ENCODE measurements at places on chromosomes 1 and 21.

GRCh38 chr1:184851822-184852746 lies 97.4 kb upstream of the EDEM3 start:
- no peak for DNase-seq

DNA sequence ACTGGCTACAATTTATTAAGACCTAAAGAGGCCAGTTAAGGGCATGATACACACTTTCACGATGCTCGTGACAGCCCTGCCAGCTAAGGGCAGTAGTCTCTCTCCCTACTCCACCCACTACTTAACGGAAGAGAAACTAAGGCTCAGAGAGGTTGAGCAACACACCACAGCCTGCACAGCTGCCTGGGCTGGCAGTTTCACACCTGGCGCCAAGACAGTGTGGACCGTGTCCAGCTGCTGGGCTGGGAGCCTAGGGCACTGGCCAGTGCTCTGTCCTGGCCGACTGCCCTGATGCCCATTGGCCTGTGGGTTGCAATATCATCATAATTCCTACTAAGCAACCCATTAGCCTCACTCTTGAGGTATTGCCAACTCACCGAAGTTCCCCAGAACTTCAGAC lies 27.6 kb downstream of the TENT5C start:
- no peak for DNase-seq

DNA sequence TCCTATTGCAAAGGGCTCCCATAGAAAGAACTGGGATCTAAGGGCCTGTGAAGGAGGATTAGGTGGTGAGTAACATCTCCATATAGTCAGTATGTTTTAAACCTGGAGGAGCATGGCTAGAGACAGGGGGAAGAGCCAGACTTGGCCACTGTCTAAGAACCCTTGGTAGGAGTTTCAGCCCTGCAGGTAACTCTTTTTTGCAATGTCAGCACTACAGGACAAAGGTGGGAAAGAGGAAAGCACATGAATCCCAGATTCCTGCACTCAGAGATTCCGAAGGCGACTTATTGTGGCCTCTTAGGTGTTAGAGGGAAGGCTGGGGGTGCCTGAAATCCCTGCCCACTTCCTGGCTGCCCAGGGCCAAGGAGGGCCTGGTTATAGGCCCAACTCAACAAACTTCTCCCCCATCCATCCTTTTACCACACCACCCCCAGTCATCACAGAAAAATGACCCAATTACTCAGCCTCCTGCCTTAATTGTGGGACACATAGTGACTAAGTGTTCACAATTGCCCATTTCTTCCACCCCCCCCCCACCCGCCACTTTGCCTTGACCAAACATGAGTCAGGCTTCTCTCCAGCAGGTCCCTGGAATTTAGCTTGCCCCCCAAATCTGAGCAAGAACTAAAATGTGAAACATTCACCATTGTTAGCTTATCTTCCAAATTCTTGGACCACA lies 1.9 kb upstream of the NTNG1 start:
- no peak for DNase-seq

DNA sequence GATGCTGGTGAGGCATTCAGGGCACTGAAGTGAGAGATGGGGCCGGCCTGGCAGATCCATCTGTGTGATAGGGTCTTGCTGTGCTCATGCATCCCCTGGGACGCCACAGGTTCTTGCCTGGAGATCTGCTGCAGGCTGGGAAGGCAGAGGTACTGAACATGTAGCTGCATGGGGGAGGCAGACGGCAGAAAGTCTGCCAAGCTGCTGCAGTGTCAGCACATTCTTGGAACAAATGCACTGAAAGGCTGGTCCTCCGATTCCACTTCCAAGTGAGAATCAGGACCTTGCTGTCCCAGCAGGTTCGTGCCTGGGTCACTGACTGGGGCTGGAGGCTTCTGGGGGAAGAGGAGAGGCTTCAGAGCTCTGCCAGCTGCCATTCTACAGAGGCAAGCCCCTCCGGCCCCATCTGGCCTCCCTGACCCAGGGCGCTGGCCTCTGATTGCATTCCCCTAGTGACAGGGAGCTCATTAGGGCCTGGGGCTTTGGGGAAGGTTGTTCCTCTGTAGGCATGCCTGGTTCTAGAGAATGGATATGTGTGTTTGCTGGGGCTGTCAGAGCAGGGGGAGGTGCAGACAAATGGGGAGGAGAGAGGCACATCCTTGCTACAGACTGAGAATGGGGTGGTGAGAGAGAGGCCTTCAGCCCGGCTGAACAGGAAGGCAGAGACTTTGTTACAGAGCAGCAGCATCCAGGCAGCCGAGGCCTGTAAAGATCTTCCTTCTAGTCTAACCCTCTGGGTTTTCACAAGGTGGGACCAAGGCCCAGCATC lies 174.0 kb downstream of the TRABD2B start:
- DNase-seq: no peak

GRCh38 chr1:93468662-93469061 lies 20.7 kb downstream of the FNBP1L start:
- DNase-seq: no peak

DNA sequence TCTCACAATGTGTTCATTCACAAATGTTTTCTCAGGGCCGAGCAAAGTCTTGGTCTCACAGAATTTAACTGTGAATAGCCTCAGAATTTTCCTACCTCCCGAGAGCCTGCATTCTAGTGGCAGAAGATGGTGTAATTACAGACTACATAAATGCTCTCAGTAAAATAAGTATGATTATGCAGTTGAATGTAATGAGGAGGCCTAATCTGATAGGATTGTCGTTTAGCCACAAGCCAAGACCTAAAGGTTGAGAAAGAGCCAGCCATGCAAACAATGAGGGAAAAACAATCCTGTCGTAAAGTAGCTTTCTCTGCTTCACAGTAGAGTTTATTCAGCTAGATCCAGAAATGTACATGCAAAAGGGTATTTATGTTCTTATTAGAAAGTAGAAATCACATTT lies 607.8 kb upstream of the B3GALT2 start:
- no peak for DNase-seq

DNA sequence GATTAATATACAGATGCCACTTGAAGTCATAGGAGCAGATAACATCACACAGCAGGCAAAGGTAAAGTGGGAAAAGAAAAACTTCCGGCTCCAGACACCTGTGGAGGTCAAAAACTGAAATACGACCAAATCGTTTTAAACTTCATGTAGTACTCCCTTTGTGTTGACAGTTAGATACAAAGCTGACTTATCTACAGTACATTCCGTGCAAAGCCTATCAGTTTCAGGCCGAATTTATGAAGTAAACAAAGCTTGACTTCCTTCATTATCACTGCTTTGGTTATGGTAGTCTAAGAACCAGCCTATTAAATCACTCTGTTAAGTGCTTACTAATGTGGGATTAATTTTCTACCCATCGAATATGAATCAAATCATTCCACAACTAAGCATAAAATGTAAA lies 156.3 kb downstream of the SMYD3 start:
- no peak for DNase-seq

GRCh38 chr1:14599800-14600199 lies 1.3 kb downstream of the KAZN start:
- DNase-seq: no peak

DNA sequence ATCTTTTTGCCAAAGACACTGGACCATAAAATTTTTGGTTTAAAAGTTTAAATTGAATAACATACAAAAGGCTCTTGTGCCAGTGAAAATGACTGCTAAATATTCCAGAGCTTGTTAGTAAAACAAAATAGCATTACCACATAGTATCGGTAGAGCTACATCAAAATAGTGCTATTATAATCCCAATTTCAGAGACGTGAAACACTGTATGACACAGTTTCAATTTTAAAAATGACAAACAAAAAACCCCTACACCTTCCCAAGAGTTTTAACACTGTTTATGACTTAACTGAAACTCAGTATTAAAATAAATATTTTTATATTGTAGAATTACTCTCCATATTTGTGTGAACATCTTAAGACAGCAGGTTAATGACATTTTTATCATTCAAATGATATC lies 7.0 kb downstream of the SLC30A1 start:
- DNase-seq: no peak

GRCh38 chr1:115429884-115430283 lies 91.8 kb upstream of the NGF start:
- DNase-seq: no peak

DNA sequence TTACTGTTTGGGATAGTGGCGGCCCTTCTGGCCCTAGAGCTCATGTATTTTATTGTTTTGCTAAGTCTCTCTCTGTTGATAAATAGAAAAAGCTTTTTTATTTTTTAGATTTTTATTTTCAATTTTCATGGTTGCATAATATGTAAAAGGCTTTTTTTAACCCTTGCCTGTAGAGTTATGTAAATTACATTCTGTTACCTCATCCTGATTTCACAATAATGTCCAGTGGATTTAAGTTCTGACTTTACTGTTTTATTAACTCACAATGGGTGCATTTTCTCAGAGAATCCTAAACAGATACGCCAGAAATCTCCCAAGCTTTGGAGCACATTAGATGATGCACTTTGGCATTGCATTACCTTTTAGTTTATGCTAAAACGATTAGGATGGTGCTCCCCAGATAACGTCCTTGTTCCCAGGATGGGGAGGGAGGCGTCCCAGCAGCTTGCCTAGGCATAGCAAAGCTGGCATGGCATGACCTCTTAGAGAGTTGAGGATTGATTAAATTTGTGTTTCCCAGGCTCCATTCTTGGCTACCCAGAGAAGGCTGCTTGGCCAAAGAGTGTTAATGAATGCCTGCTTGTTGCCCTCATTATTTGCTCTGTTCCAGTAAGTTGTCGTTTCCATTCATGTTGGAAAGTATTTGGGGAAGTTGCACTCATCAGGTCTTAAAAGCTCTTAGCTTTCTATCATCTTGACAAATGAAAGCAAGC lies 17.1 kb downstream of the UTP25 start:
- DNase-seq: no peak

DNA sequence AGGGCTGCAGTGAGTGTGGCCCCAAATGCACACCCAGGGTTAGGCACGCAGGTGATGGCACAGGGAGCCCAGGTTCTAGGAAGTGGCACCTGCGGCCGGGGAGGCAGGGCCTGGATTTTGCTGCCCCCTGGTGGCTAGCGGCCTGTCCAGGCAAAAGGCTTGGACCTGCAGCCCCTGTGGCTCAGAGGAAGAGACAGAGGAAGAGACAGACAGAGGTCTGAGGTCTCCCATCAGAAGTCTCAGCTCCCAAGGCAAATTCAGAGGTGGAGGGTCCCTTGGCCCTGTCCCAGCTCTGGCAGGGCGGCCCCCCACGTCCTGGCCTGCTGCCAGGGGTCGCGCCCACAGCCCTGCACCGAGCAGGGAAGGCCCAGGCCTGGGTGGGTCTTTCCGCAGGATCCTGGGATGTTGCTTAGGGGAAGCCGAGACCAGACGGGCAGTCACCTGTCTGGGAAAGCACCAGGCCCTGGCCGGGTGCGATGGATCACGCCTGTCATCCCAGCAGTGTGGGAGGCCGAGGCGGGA lies 8.0 kb upstream of the TNFRSF14 start:
- DNase-seq: peak; percentile 82

DNA sequence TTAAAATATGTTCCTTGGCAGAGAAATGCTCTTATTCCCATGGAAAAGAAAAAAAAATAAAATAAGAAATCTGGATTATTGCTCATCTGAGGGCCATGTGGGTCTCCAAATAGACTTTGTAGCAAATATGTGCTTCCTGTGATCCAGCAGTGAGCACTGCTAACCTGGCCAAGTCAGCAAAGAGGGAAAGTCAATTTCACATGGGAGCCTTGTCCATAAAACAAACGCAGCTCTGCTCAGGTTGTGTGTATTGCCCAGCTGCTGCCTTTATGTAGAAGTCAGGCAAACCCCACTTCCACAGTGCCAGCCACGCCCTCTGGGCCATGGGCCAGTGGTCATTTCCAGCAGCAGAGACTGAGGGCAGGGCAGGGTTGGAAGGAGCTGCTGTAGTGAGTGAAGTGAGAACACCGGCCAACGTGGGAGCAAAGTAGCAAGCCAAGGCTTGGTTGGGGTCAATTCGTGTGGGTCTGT lies 174.3 kb downstream of the LYPLAL1 start:
- no peak for DNase-seq

- DNase-seq: no peak
These were observed 59.2 kb downstream of the SAMSN1 start for GRCh38 chr21:14486869-14487268.

GRCh38 chr1:219086956-219087469 lies 86.7 kb upstream of the LYPLAL1 start:
- DNase-seq: no peak

DNA sequence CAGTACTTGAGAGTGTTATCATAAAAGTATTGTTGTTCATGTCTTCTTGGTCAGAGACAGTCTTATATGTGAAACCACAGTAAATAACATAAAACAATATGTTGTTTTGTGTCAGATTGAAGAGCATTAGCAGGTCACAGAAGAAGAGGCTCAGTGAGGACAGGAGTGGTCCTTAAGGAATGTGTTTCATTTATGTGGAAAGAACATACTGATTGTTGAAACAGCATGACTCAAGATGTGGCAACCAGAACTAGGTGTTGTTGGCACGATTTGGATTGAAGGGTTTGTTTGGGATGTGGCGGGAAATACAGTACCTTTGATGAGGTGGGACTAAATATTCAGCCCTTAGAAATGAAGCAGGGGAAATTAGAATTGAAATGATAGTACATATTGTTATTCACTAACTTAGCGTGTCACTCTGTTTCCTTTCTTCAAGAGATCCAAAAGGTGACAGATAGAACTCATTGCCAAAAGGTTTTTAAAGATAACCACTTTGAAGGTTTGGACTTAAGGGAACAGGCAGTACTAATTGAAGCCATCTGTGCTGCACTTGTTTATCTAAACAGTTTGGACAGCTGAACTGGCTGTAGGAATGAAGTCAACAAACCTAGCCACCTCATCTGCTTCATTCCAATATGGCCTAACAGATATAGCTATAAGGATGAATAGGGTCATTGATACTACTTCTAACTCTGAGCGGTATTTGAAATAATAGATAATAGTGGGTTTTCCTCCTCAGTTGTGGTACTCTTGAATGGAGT lies 14.4 kb downstream of the RALGPS2 start:
- no peak for DNase-seq

DNA sequence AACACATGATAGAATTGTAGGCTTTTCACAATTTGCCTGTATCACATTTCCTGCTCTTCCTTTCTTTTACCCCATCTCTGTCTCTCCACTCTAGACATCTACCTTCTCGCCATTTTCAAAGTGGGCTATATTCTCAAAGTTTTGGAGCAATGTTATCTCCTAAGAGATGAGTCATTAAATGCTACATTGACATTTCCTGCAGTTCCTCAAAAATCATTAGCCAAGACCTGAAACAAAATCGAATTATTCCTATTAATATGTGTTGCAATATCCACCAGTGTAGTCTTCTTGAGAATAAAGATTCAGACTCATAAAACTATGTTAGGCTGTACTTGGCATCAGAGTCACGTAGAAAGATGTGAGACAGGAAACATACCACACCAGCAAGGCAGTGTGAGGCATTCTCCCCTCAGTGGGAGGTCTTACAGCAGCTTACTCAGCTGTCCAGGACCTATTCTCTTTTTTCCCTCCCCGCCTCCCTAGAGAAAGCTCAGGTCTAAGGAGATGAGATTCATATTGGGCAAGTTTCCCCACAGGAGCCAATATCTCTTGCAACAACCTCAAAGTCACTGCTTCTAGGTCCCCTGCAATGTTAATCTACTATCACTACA lies 38.8 kb downstream of the FRRS1 start:
- DNase-seq: no peak

GRCh38 chr1:74652711-74653139 lies 20.9 kb downstream of the ERICH3 start:
- DNase-seq: no peak

Measured in dorsolateral prefrontal cortex (tissue), 122 donors.